ENCODE measurements at places on chromosomes 5 and 9.
A peak's percentile ranks its signal among the peaks of the same experiment; 100 is the strongest.

GRCh38 chr5:139765409-139766217 lies 30.0 kb upstream of the PSD2 start:
- DNase-seq = peak; percentile 87

DNA sequence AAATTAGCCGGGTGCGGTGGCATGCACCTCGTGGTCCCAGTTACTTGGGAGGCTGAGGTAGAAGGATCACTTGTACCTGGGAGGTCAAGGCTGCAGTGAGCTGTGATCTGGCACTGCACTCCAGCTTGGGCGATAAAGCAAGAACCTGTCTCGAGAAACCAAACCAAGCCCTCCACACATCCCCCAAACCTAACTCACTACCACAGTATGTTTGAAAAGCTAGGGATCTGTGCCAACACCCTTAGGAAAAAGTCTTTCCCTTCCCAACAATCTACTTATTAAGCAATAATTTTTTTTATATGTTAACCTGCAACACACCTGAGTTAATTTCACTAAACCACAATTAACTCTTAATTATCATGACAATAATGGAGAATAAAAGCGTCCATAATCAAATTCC lies 2.2 kb downstream of the UBTD2 start:
- no peak for DNase-seq

GRCh38 chr5:144405991-144406390 lies 235.3 kb downstream of the KCTD16 start:
- no peak for DNase-seq

DNA sequence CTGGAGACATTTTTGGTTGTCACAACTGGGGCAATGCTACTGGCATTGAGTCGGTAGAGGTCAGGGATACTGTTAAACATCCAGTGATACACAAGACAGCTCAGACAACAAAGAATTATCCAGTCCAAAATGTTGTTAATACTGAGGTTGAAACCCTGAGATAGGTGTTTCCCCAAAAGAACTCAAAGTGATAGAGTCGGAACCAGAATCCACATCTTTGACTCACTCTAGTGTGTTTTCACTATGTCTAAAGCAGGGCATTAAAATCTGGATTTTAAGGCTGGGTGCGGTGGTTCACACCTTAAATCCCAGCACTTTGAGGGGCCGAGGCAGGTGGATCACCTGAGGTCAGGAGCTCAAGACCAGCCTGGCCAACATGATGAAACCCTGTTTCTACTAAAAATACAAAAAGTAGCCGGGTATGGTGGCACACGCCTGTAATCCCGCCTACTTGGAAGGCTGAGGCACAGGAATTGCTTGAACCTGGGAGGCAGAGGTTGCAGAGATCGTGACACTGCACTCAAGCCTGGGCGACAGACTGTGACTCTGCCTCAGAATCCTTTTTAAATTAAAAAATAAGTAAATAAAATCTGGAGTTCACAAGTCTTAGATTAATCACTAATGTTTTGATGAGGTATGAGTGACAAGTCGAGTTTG lies 17.0 kb downstream of the SLC31A1 start:
- no peak for DNase-seq

- DNase-seq = peak; percentile 33
Measured at GRCh38 chr5:100780376-100780870, 122.7 kb downstream of the ST8SIA4 start.

- DNase-seq = no peak
Measured at GRCh38 chr9:23451802-23452418, 374.1 kb downstream of the ELAVL2 start.

DNA sequence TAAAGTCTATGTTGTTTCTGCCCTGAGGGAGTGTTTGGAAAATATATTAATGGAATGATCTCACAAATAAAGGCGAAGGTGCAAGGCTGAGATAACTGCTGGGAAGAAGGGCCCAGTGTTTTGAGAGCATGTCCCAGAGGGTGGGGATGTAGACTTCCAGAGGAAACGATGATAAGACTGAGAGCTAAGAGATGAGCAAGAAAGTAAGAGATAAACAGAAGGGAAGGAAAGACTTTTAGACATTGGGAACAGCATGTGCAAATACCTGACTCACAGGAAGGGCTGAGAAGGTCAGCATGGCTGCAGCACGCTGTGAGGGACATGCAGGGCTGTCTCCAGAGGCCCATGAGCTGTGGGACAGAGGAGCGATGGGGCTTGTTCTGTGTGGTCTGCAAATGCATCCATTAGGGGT lies 19.9 kb upstream of the ADRB2 start:
- DNase-seq = no peak

GRCh38 chr9:129932303-129933151 lies 97.3 kb downstream of the USP20 start:
- no peak for DNase-seq

DNA sequence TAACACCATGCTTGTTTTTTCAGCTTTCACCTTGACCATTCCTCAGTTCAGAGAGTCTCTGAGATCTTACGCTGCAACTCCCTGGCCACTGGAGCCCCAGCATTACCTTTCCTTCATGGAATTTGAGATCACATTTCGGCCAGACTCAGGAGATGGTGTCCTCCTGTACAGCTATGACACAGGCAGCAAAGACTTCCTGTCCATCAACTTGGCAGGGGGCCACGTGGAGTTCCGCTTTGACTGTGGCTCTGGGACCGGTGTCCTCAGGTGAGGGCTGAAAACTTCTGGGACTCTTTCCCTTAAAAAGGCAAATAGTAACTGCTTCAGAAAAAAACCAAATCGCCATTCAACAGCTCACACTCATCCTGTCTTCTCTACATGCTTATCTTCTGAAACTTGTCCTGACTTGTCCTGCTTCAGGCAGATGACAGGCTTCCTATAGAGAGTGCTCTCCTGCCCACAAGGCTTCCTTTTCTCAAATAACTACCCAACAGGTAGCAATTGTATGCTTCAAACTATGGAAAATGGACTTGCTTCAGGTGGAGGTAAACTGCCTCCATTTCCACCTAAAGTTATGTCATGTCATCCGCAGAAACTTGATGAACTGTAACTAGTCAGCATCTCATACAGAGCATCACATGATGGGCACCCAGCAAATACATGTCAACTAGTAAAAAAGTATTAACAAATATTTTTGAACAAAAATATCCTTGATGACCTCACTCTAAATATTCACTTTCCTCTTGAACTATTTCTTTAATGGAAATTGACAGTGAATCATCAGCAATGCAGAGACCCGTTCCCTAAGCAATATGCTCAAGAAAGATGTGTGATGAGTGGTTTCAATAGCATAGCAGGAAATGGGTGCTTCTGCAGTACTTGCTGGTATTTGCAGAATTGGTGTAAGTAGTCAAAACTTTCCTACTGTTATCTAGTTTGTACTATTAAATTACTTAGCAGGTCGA lies 129.2 kb downstream of the LIFR start:
- DNase-seq = no peak
